Activated T-cell treated with anti-CD3 and anti-CD28 coated beads, Interleukin-2, amount 50 U/mL, for 24 hours (primary cell): ENCODE measurements at places on chromosomes 3 and 15.

- H3K4me3 ChIP-seq: no peak overlapping the region
- H3K36me3 ChIP-seq: no peaks in the 10 kb centered on the region
- H3K4me1 ChIP-seq: no peaks in the 10 kb centered on the region
Measured at GRCh38 chr3:32198714-32199113, 39.8 kb upstream of the CMTM8 start.

DNA sequence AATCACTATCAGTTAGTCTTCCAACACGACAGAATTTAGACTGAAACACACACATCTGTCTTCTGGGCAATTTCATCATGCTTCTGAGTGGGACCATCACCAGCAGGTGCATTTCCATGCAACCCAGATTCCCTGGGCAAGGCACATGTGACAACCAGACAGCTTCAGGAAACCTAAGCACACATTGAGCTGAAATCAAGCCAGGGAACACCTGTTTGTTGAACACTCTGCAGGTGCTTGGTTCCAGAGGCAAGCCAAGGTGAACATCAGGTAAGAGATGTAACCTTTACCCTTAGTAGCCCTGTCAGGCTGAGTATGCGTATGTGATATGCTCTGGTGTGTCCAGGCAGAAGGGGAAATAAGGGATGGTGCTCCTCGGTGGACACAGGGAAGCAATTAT is 3.3 kb upstream of the PSMD2 start:
- no peak overlapping the region for H3K4me3 ChIP-seq
- no peak for DNase-seq
- H3K36me3 ChIP-seq: peaks cover 15% of the 10 kb centered on the region
- H3K27ac ChIP-seq: no peak overlapping the region

DNA sequence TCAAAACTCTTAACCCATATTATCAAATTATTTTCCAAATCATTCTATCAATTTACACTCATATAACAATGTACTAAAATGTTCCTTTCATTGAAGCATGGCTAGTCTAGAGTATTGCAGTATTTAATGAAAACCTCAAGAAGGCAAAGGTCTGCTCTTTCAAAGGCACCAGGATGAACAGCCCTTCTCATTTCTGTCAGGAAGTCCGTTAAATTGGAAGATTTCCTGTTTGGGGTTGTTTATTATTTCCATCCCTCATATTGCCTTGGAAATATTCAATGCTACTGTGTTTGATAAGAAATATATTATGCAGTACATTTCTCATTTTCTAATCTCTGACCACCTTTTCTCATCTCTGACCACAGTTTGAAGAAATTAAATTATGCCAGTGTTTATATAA is 25.1 kb downstream of the ACKR4 start:
- peaks cover 47% of the 10 kb centered on the region for H3K36me3 ChIP-seq
- no peak overlapping the region for H3K27ac ChIP-seq
- H3K4me3 ChIP-seq: no peak overlapping the region

GRCh38 chr3:107942244-107942643 is 148.6 kb downstream of the CD47 start:
- no peaks in the 10 kb centered on the region for H3K27me3 ChIP-seq
- DNase-seq: no peak
- H3K36me3 ChIP-seq: no peaks in the 10 kb centered on the region
- H3K27ac ChIP-seq: peak overlapping the region; percentile 76
- H3K4me1 ChIP-seq: peaks cover 43% of the 10 kb centered on the region
- H3K4me3 ChIP-seq: peak overlapping the region; percentile 32

DNA sequence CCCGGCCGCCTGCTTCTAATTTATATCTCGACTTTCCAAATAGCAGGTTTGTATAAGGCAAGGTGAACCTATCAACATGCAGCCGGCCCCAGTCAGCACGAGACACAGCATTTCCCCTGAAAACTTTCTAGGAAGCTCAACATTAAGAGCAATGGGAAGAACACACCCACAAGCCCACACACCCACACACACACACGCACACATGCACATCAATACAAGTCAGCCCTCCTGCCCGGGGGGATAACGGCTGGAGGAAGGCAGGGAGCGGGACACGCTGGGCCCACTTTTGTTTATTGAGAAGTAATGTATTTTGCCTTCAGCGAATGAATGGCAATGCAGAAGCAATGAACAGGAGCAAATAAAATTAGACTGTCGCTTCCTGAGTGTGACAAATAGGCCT is 83.5 kb downstream of the PCSK6 start:
- peaks cover 9% of the 10 kb centered on the region for H3K27me3 ChIP-seq
- H3K36me3 ChIP-seq: no peaks in the 10 kb centered on the region
- no peak for DNase-seq
- H3K4me3 ChIP-seq: no peak overlapping the region
- H3K27ac ChIP-seq: no peak overlapping the region
- peaks cover 6% of the 10 kb centered on the region for H3K4me1 ChIP-seq
